IMR-90 (cell line): ENCODE measurements at places on chromosomes 11 and 22.

- DNase-seq, result no peak
Measured at GRCh38 chr11:1197431-1197885, 25.4 kb upstream of the MUC5B start.

- no peak for DNase-seq
Measured at GRCh38 chr22:47210112-47210657, 447.7 kb downstream of the TBC1D22A start.

DNA sequence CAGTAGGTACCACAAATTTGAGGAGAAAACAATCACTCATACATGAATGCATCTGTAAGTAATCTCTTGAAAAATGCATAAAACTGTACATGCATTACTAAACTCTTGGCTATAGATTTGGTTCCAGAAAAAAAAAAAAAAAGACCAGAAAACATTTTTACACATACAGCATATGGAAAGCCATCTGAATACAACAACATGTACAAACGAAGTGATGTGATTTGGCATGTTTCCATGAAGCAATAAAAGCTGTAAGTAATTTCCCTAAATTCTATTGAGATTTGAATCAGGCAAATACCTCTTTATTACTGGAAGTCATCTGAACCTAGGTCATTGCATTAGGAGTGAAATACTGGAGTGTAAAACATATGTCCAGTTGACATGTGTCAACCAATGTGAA, 31.9 kb upstream of the ZC3H12C start:
- DNase-seq, result no peak

GRCh38 chr11:59960502-59961381, 3.1 kb upstream of the OOSP4A start:
- DNase-seq, result no peak

DNA sequence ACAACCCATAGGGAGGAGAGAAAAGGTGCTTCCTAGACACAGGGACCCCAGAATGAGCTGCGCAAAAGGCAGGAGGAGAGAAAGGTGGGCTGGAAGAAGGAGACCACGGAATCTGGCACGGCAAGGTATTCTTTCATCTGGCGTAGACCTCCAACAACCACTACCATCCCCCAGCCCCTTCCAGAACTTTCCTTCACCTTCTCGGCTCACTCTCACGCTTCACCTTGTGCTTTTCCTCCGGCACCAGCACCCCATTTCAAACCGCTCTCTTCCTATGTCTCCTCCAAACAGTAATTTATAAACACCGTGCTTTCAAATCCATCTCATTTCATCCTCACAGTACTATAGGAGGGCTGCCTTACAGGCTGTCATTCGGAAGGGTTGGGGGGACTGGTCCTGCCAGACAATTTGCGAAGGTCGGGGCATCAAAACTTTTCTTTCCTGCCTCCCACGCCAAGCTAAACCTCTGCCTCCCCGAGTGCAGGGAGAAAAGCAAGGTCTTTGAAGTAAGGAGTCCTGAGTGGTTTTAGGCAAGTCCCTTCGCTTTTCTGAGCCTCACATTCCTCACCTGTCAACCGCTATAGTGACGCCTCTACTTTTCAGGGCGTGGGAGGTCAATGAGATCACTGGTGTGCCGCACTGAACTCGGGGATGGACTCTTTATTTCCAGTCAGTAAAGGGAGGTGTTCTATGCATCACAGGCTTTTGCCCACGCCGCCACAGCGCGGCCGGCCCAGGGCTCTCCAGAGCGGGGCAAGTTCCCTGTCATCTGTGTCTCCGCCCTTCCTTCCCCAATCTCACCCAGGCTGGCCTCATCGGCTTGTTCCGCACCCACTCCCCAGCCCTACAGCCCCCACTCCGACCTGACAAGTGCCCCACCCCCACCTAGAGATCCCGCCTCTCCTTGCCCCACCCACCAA, 800 bp downstream of the KCTD21 start:
- DNase-seq, result no peak

DNA sequence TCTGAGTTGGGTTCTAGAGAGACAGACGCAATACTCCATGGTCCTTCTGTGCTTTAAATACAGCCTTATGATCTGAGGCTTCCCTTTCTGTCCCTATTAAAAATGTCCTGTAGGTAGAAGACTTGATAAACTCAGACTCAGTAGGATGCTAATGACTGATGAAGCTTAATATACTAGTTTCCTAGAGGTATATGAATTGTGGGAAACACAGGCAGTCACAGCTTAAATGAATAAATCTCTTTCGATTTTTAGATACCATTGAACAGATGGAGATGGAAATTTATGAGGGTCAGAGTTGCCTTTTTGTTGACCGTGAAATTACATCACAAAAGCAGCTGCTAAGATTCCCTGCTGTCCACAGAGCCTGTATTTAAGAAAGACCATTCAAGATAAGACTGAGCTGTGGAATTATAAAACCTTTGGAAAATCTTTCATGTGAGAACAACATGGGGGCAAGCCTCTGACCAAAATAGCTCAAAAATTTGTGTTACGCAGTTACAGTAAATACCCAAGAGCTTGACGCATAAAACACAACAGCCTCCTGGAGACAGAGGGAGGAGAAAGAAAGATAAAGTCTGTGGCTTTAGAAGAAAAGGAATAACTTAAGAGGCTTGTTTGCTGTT, 172.3 kb downstream of the AASDHPPT start:
- no peak for DNase-seq

DNA sequence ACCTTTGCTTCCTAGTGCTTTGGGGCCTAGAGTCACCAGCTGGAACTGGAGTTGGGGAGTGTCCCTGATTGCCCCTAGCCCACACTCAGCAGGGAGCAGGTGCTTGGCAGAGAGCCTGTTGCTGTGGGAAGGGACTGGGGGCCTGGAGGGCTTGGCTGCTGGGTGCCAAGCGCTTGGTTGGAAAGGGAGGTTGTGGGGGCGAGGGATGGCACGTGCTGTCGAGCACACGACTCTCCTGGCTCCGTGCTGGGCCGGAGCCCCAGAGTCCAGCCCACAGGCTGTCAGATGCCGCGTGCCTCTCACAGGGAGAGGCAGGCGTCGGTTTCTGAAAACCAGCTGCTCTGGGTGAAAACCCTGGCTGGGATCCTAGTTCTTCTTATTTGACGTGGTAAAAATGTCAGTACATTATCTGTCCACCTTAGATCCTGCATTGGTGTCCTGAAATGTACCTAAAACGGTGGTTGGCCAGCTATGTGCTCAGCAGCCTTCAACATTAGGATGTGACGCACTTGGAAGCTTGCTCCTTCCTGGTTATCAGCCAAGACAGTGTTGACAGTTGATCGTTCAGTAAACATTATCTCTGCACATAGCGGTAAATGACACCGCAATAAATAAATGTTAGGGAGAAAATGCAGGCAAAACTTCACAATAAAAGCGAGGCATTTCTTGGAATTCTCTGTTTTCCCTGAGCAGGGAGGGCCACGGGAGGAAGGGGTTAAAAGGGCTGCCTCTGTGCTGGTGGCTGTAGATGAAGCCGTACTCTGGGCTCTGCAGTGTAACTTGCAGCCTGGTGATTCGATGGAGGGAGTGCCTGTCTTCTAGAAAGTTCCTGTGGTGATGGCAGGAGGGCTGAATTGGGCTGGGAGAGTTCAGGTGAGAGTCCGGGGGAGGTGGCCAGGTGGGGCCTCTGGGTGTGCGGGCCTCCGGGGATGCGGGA, 29.2 kb downstream of the GRAMD4 start:
- peak; percentile 71 for DNase-seq

DNA sequence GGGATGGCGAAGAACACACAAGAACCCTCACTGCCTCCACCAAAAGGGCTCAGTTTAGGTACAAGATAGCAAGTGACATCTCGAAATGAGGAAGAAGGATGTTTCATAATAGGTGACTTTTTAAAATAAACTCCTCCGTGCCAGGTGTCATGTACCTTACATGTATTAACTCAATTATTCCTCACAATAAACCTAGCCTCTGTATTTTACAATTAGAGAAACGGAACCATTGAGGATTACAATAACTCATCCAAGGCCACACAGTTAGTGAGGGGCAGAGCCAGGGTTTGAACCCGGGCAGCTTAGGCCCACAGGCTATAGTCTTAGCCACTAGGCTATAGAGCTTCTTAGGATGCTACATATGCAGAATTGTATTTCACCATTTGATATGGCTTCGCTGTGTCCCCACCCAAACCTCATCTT, 965 bp upstream of the PAMR1 start:
- DNase-seq, result peak; percentile 65

DNA sequence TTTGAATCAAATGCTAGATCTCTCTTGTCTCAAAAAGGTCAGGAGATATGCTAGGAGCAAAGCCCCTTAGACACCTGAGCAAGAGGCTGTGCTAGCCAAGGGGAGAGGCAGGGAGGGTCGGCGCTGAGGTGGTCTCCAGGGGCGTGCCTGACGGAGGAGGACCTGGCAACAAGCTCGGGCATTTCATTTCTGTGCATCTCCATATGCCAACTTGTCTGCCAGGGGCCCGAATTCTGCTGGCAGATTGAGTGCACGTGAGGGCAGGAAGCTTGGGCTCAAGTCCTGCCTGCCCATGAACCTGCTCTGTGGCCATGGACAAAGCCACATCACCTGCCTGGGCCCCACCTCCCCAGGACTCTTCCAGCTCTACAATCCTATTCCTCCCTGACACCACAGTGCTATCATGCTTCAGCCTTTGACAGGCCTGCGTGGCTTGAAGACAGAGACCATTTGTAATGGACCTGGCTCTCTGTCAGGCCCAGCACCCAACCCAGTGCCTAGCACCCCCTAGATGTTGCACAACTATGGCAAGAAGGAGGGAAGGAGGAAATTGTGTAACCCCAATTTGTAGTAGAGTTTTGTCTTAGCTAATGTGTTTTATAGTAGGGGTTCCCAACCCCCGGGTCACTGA, 16.3 kb upstream of the VSIG10L2 start:
- no peak for DNase-seq

DNA sequence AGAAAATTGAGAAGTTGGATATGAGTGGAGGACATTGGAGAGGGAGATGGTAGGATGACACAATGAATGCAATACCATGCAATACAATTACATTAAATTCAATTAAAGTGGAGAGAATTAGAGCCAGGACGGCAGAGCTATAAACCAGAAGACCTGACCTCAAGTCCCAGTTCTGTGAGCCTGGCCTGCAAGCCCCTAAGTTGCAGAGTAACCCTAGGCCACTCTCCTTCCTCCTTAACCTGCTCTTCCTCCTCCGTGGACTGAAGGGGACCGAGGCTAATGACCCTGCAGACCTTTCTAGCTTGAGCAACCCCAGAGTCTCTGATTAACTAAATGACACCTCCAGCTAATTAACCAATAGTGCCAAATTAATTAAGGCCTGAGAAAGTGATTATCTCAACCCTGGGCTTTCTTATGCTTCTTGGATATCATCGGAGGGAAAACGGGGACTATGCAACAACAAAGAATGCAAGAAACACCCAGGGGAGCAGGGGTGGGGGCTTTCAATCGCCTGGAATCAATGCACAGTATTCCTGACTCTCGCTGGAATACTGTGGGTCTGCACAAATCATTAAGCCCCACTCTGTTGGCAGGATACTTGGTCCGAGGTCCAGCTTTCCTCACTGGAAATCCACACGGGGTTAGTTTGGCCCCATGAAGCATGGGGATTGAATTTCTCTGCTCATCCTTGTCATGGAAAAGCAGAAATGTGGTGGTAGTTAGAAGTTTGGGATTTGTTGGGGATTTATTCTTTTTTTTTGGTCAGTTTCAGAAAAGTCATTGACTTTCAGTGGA, 548.3 kb downstream of the MN1 start:
- no peak for DNase-seq

DNA sequence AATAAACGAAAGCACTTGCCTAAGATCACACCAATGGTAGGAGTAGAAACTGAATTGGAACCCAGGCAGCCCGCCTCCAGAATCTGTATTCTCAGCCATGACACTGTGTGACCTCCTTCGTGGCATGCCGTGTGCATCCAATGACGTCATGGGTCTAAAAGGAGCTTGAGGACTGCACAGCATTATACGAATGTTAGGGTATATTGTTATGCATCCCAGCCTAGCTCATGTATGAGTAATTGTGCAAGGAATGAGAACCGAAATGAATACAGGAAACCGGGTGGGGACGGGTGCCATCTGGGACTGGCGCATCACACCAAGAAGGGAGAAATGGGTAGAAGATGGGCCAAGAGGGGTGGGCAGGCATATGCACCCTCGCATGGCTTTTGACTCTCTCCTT, 12.3 kb upstream of the IGSF9B start:
- DNase-seq, result no peak

- no peak for DNase-seq
Measured at GRCh38 chr11:62064221-62064620, 59.6 kb upstream of the INCENP start.

DNA sequence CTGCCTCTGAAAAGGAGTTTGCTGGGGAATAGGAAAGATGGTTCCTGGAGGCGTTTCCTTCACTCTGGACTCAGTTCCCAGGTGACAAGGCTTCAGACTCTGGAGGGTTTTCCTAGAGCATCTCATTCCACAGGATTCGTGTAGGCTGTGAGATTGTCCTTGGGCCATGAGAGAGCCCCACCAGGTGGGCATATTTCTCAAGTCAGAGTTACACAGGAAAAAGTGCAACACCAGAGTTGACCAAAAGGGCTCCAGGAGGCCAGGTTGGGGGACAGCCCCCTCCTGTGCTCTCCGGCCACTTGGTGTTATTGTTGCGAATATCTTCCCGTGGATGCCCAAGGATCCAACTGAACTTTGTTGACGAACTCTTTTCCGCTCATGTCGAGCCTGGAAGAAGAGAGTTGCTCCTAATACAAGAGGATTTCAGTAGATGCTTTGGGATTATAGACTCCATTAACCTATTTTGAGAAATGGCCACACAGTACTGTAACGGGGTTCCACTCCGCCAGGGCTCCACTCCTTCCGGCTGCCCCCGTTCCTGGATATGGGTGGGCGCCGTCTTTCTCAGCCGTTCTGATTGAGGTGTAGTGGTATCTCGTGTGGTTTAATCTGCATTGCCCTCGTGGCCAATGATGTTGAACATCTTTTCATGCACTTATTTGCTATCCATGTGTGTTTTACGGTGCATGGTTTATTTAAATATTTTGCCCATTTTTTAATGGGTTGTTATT, 580.3 kb downstream of the BRD1 start:
- no peak for DNase-seq

DNA sequence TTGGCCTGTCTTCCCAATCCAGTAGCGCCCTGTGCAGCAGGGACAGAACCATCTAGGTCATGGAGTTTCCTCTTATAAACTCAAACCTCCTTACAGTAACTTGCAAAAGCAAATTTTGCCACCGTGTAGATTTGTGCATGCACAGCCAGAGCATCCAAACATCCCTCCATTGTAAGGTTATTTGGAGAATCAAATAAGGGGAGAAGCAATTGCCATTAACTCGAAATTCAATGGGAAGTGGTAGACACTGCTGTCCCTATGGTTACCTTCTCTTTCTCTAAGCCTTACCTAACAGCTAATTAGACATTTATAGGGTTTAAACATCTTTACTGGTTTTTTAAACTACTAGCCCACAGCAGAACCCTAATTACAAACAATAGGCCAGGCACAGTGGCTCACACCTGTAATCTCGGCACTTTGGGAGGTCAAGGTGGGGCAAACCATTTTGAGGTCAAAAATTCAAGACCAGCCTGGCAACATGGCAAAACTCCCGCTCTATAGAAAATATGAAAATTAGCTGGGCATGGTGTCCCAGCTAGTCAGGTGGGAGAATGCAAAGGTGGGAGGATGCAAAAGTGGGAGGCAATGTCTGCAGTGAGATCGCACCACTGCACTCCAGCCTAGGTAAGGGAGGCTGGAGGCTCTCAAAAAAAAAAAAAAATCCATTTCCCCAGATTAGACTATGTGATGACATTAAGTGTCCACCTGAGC, 6.6 kb downstream of the HSPA8 start:
- no peak for DNase-seq

GRCh38 chr11:128346804-128347203, 240.6 kb downstream of the ETS1 start:
- DNase-seq, result peak; percentile 74

GRCh38 chr11:14357881-14358728, 878 bp downstream of the RRAS2 start:
- DNase-seq, result peak; percentile 54

- DNase-seq, result no peak
Measured at GRCh38 chr22:20577549-20577975, 70.2 kb downstream of the MED15 start.
